Fibroblast of skin of back (primary cell): ENCODE measurements at places on chromosomes 7 and 10.

DNA sequence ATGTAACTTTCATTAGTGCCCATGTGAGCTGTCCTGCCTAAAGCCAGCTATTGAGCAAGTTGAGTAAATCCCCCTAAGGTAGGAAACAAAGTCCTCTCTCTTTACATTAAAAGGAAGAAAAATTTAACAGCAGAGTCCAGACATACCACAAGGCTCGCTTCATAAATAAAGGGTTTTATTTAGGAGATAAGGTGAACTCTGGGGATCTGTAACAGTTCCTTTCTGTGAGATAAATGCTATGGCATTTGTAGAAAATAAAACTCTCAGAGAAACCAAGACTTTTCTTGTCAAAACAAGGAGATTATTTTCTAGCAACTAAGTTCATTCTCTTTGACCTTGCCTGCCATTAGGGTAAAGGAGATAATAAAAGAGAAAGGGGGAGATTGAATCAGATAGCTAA is 32.3 kb upstream of the LYZL1 start:
- DNase-seq, result peak; percentile 37

GRCh38 chr10:116470768-116471415 is 43.2 kb downstream of the PNLIPRP3 start:
- peak; percentile 23 for DNase-seq

- DNase-seq, result no peak
Measured at GRCh38 chr7:114432061-114432460, 17.4 kb downstream of the FOXP2 start.

GRCh38 chr7:84677117-84677732 is 482.6 kb upstream of the SEMA3A start:
- no peak for DNase-seq

DNA sequence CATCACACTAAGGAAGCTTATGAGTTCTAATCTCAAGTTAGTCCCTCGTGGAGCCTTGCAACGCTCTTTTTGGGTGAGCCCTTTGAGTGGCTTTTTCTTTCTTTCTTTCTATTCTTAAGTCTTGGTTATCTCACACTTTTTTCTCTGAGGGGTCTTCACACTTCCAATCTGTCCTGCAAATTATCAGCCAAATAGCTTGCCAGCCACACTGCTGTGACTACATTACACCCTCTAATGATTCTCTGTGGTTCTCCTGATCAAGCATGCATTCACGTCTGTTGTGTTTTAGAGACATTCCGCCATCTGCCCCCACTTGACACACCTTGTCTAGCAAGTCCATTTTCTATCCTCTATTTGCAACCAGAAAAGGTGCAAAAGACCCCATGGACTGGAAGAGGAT is 340.2 kb downstream of the THSD7A start:
- DNase-seq, result no peak

DNA sequence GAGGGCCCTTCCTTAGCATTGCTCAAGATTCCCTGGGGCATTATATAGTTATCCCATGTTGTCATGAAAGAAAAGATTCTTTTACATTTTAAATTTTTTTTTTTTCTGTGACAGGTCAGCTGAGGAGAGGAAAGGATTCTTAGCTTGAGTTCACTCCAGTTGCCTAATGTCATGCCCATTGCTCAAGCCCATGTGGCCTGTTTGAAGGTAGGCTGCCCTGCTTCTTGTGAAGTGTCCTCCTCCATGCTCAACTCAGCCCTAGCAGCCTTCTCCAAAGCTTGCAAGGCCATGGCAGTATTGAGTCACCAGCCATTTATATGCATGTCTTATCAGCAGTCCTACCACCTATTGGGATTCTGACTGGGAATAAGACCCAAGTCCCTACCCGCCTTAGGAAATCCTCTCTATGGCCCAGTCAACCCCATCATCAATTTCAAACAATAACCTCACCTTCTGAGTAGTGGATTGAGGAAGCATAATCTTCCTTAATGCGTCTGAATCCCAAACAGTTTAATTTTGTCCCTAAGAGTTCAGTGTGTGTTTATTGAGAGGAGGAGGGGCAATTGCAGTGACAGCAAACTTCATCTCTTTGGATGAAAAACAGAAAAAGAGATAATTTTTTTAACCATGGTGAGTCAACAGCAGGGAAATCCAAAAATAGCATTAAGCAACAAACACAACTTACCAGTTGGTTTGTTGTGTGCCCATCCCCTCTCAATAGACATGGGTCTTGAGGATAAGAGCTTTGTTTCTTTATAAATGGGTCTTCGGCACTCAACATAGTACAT is 38.6 kb upstream of the WASL start:
- DNase-seq, result no peak

GRCh38 chr7:111763221-111763801 is 201.0 kb upstream of the IMMP2L start:
- peak; percentile 55 for DNase-seq

GRCh38 chr7:64174941-64175340 is 32.1 kb upstream of the ZNF735 start:
- no peak for DNase-seq

DNA sequence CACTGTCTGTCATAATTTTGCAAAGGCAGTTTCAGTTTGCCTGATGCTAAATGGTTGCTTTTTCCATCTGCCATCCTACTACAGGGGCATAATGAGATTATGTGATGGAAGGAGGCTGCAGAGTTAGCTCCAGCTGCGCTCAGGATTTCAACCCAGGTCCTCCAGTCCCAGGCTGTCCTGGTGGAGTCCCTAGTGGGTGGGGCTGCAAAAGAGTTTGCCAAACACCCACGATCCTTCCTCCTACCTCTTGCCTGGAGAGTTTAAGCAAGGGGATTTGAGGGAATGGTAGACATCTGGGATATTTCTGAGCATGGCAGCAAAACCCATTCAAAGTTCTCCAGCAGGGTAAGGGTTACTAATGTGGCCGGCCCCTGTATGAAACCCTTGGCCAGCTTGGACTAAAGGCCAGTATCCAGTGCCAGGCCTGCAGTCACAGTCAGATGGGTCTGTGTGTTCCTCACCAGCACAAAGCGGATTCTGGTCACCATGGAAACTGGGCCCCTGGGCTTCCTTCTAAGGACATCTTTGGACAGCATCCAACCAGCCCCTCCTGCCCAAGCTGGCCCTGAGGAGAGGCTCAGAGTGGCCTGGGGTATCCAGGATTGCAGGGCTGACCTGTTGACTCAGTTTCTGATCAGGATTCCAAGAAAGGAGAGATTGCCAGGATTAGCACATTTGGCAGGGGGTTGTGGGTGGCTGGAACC is 42.7 kb upstream of the CHST3 start:
- no peak for DNase-seq

DNA sequence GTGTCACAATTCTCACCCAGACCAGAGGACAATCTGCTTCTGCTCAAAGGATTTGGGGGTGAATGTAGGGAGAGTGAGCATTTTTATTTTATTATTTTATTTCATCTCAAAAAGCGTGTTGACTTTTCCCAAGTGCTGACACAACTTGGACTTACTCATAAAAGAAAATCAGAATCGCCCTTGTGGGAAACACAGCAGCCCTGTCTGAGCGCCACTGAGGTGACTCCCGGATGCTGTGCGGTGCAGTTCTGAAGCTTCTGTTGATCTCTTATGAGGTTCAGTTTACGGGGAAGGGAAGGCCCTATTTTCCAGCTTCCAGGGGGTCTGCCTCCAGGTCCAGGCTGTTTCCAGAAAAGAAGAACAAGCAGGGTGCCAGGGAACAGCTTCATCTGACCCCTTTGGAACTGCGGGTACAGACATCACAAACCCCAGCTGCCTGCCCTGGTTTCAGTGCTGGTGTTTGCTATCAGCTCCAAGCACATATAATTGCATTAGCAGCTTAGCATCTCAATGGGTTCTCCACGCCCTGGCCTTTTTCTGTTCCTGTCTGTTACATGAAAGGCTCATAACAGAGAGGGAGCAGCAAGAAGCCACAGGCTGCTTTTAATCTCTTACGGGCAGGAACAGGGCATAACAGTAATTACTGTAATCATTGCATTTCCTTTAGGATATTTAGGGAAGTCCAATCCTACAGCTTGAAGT is 52.4 kb downstream of the PARP12 start:
- no peak for DNase-seq

DNA sequence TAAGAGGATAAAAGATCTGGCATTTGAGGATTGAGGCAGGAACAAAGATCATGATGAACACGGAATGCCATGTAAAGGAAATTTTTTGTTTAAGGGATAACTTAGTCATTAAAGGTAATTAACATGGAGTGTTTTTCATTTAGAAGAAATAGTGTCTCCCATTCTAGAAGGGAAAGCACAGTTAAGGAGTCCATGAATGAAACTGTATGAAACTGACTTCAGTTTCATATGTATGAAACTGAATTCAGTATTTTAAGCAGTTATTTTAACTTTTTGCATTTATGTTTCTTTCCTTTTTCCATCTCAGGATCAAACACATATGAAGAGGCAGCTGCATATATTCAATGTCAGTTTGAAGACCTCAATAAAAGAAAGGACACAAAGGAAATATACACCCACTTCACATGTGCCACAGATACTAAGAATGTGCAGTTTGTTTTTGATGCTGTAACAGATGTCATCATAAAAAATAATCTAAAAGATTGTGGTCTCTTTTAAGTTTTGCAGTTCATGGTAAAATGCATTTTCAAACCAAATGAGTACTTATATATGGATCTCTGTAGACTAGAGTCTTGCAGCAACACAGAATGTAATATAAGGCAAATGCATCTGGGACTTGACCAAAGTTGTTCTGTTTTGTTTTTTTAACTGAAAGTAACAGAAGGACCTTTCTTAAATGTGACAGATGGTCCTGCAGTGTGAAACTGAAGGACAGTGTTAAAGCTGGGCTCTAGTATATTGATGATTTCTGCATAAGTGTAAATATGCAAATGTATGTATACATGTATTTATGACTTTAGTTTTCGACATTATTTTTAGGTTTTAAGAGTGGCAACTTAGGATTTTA is 82.6 kb downstream of the GNAI1 start:
- DNase-seq, result no peak

- no peak for DNase-seq
Measured at GRCh38 chr7:108266491-108266890, 136.3 kb upstream of the LAMB4 start.

DNA sequence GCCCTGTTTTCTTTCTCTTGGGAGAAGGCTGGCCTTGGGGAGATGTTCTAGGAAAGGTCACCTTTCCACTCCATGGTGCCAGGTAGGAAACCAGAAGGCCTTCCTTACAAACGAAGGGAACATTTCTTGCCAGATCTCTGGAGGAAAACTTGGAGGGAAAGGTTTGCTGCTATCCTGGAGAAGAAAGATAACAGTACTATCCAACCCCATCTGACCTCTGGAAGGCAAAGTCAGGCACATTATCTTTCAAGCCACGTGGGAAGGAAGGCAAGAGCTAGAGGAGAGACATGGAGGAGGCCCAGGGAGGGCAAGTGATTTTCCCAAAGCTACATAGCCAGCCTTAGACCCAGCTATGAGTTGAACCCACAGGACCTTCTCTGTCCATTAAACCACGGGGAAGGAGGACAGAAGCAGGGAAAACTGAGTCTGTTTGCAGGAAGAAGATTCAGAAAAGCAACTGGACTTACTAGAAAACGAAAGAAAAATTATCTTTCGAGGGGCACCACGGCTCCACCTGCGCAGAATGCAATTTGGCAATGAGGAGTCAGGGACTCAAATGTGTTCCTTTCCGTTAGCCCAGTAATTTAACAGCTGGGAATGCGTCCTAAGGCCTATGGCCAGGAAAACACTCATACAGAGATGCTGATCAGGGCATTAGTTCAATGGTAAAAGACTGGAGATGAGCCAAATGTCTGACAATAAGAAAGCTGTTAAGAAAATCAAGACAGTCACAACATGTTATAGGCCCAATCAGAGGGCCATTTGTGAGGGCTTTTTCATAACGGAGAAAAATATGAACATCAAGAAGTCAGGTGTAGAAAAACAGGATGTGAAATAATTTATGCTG is 32.0 kb upstream of the PSAP start:
- DNase-seq, result no peak

GRCh38 chr10:11355592-11355991 is 255.9 kb downstream of the USP6NL start:
- DNase-seq, result no peak

DNA sequence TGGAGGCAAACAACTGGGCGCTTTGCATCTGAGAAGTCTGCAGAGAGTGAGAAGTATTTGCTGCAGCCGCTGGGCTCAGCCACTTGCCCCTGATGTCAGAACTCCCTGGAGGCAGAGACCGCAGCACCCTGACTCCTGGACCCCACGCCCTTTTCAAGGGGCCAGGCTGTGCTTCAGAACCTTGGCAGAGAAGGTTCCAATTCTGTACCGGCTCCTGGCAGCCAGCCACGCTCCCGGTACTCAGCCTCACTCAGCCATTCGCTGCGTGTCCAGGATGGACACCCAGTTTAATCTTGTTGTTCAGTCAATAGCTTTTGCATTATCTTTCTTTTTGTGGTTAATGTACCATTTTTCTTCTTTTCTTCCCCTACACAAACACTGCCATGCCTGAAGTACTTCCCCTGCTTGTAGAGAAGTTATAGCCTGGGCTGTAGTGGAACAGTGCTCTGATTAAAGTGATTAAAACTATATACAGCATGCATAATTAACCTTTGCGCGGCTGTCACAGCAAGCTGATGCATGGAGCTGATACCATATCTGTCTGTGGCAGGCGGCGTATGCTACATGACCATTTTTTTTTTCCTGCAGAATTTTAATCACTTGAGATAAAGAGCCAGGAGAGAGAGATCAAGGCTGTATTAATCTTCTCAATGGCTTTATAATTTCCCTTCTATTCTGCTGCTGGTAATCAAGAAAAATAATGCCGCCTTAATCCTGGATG is 578.5 kb downstream of the SDK1 start:
- no peak for DNase-seq
